ENCODE measurements at places on chromosomes 16 and 17.
A peak's percentile ranks its signal among the peaks of the same experiment; 100 is the strongest.

DNA sequence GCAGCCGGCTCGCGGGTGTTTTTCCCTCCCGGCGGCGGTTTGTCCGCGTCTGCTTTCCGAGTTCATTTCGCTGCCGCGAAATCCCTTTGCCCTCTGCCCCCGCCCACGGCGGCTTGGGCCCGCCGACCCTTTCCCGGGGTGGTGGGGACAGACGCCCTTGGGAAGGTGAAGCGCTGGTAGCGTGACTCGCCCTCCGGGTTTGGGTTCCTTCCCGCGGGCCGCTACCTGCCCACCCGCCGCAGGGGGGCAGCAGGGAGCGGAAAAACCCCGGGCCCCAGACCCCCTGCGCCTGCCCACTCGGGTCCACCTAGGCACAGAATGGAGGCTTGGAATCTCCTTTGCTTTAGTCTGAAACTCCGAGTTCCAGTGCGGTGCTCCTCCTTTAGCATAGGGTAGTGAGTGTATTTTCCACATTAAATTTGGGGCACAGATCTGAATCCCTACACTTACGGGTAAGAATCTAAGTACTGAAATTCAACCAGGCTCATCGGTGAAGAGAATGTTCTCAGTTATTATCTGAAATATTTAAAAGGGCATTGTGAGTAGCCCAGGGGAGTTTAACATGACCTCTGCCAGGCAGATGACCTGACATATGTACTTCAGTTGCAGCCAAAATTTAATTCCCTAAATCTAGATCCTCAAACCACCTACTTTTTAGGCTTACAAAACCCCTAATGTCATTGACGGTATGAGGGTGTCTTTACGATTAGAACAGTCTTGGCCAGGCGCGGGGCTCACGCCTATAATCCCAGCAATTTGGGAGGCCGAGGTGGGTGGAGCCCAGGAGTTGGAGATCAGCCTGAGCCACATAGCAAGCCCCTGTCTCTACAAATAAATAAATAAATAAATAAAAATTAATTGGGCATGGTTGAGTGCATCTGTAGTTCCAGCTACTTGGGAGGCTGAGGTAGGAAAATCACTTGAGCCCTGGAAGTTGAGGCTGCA, 1.0 kb downstream of the NME2 start:
- peak; percentile 78 for DNase-seq

- no peak for DNase-seq
Measured at GRCh38 chr17:77636835-77637817, 321.4 kb upstream of the TNRC6C start.

GRCh38 chr16:86507173-86508027, 2.9 kb upstream of the FOXF1 start:
- no peak for DNase-seq

DNA sequence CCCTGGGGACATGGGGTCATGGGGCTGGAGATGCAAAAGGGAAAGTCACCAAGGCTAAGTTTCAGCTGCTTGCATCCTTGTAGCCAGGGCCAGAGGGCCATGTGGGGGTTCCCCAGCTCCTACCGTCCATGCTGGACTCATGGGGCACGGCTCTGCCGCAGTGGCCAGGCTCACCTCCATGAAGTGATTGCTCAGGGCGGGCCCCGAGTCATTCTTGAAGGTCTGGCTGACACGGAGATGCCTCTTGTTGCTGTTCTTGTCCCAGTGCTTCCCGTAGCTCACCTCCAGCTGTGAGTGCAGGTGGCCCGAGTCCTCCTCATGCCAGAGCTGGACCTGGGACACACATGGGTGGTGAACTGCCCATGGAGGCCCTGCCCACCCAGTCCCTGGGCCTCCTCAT, 114.5 kb downstream of the RMI2 start:
- DNase-seq, result no peak

DNA sequence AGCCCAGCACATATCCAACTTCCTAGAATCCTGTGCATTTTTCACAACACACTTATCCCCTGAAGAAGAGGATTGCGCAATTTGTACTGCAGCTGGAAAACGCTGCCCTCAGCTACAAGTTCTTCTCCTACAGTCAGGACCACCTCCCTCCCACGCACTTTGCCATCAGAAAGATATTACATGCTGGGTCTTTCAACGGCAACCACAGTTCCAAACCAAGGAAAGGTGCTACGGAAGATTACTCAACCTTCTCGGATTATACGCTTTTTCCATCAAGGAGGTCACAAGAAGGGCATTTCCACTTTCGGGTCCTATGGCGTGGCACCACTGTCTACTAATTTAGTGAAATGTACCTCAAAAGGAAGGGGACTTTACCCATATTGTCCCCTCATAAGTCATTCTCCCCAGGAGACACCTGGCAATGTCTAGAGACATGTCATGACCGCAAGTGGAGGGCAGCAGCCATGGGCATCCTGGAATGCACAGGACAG, 35.2 kb downstream of the USP7 start:
- DNase-seq, result peak; percentile 57

DNA sequence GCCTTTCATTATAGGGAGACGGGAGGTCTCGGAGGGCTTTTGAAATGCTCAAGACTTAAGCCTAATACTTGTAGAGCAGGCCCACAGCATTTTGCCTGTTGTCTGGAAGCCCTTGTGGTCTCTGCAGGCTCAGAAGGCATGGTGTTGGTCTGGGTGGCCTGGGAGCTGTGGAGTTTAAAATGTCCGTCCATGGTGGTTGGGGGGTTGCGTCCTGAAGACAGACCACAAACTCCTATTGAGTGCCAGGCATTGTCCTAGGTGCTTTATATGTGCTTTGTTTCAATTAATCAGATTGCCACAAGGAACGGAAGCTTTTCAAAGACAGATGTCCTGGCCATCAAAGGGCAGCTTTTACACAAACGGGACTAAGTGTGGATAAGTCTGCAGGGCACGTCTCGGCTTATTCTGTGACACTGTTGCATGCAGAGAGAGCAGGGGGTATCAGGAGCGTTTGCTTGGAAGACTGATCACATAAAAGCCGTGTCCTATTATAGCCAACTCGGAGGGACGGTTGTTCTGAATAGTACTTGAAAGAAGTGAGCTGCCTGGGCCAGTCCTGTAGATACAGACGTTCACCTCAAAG, 7.8 kb downstream of the NTN1 start:
- no peak for DNase-seq

GRCh38 chr17:67531291-67531690, 154.2 kb downstream of the PITPNC1 start:
- DNase-seq, result peak; percentile 11

GRCh38 chr17:79658811-79659207, 48.0 kb upstream of the RBFOX3 start:
- DNase-seq, result no peak

Measured in activated naive CD8-positive, alpha-beta T cell treated with anti-CD3 and anti-CD28 coated beads for 36 hours (primary cell).